Stimulated activated CD8-positive, alpha-beta memory T cell treated with anti-CD3 and anti-CD28 coated beads, Interleukin-12 subunit alpha, Interleukin-12 subunit beta, amount 100 ng/mL, for 1 hour (primary cell): ENCODE measurements at places on chromosomes 16 and 17.

DNA sequence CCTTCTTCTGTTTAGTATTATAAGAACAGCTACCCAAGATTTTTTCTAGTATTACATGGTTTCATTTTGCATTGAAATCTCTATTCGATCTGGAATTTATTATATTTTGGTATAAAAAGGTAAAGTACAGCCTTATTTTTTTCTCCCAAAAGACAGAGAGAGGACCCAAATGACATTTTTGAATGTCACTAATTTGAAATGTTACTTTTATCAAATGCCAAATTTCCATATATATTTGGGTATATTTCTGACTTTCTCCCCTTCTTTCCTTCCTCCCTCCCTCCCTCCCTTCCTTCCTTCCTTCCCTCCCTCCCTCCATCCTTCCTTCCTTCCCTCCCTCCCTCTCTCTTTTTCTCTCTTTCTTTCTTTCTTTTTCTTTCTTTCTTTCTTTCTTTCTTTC, 6.2 kb upstream of the CHP2 start:
- no peak for DNase-seq

- DNase-seq = no peak
Observed at GRCh38 chr16:70577256-70577698, 53.7 kb downstream of the SF3B3 start.

DNA sequence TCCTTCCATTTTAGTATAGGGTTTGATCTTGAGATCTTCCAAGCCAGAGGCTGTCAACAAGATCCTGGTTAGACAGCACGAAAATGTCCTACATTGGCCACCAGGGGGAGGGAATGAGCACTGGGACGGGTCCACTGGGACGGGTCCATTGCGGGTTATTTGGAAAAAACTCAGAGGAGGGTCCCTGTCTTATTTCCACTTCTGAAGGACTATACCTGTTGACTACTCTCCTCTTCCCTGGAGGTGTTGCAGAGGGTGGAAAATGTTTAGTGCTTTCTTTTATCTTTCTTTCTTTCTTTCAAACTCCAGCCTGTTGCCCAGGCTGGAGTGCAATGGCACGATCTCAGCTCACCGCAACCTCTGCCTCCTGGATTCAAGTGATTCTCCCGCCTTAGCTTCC, 2.5 kb downstream of the TTLL6 start:
- DNase-seq = peak; percentile 49

DNA sequence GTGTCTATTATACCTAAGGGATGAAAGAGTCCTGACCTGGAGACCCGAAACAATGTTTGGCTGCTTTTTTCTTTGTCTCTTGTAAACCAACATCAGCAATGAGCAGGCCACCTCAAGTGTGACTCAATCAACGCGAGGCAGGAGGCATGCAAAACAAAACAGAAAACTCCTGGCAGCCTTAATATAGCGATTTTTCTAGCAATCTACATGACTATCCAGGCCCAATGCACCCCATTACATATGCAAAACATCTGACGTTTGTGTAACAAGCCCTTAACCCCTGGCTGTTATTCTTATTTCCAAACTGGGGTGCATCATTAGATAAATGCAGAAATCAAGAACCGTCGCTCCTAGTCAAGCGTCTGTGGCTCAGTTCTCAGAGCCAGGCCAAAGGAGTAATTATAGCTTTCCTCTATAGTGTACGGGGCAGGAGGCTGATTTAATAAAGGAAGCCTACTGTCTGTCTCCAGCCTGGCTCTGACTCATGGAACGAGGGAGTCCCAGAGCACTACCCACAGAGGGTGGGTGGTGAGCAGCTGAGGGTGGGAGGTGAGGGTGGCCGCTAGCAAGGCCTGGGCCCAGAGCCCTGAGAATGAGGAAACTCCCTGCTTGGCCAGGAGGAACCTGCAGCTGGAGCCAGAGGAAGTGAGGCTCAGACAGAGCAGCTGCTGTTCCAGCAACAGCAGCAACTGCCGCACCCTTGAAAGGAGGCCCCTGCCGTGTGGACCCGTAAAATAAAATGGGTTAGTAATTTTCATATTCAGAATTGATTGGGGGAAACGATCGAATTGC, 43.9 kb downstream of the CHD9 start:
- peak; percentile 16 for DNase-seq

DNA sequence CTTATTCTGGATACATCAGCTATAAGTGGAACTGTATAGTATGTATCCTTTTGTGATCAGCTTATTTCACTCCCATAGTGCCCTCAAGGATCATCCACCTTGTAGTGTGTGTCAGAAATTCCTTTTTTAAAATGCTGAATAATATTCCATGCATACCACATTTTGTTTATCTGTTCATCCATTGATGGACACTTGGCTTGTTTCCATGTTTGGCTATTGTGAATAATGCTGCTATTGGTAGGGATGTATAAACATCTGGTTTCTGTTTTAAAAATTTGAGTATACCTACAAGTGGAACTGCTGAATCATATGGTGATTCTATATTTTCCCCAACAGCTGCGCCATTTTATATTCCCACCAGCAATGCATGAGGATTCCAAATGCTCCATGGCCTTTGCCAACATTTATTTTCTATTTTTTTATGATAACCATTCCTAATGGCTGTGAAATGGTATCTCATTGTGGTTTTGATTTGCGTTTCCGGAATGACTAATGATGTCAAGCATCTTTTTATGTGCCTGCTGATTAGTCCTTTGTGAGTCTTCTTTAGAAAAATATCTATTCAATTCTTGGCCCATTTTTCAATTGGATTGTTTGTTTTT, 11.6 kb downstream of the RCVRN start:
- no peak for DNase-seq
